NCI-H82 (cell line): ENCODE measurements at places on chromosomes 5 and 9.

GRCh38 chr9:86795823-86796553, 151.3 kb downstream of the GAS1 start:
- no peak for DNase-seq

- peak; percentile 96 for DNase-seq
Observed at GRCh38 chr9:78397454-78397853, 100.5 kb downstream of the PSAT1 start.

DNA sequence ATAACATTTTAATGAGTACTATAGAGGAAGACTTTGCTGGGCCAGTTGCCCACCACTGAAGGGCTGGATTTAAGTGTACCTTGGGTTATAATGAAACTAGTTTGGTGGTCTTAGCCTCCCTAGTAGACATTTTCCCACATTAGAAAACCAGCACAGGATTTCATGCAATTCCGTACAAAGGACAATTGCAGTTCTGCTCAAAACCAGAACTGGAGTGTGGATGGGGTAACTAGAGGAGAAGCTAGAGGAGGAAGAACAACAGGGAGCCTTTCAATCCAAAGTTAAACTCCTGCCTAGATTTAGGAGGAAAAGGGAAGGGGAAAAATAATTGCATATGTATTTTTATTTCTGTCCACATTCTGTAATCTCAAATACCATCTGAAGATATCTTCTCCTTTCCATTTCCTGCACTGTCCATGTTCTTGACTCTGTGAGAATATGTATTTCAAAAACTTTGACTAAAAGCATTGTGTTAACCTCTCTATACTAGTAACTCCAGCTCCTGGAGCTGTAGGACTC, 97.5 kb upstream of the SSBP2 start:
- no peak for DNase-seq

- no peak for DNase-seq
Observed at GRCh38 chr5:14776602-14777001, 95.0 kb downstream of the ANKH start.

DNA sequence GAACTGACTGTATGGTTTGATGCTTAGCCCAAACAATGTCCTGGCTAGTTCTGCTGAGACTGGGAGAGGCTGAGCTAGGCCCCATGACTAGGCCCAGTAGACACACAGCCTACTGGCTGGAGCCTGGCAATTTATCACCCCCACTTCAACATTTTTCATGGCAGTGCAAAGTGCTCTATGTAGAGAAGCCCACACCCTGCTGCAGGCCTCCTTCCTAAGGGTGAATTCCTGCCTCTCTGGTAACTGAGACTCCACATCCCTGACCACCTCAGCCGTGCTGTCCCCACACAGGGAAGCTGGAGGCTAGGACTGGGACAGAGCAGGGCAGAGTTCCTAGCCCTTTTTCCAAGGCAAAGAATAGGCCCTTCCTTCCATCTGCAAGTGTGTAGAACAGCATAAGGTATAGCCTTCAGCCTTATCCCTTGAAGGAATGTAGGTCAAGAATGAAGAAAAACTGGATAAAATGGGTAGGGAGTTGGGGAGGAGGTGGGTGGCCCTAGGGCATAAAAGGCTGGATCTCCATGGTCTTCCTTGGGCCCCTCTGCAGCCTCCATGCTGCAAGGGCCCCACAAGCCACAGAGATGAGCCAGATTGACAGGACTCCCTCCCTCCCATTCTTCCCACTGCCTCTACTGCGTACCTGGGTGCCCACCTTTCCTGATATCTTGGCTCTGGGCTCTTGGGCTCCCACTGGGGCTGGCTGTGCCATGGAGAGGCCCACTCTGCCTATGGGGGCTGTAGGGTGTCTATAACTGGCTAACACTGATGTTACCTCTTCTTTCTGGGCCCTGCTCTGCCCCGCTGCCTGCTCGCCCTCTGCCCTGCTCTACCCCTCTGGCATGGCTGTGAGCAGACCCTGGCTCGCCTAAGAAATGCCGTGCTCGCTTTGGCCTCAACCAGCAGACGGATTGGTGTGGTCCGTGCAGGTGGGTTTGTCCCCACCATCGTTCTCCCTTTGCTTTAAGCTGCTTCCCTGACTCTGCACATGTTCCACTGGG, 29.8 kb downstream of the TCF7 start:
- no peak for DNase-seq

- DNase-seq, result no peak
Observed at GRCh38 chr9:125694478-125694877, 12.5 kb downstream of the MAPKAP1 start.

DNA sequence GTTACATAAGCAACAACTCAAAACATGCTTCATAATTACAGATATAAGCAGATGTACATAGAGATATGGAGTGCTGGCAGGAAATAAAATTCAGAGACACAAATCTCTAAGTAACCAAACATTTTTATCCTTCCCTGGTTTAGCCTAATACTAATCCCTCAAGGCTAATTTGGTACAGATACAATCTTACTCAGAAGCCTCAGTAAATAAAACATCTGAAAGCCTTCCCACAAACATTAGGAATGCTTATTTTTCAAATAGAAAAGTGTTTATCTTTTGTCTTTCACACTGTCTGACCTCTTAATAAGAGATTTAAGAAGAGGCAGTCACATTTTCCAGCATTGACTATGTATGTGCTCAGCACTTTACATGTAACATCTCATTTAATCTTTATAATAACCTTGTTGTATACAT, 399.4 kb downstream of the ARRDC3 start:
- DNase-seq, result no peak

- DNase-seq, result peak; percentile 54
Observed at GRCh38 chr9:13428766-13429165, 149.3 kb upstream of the MPDZ start.

- DNase-seq, result no peak
Observed at GRCh38 chr5:120258123-120258522, 206.0 kb upstream of the PRR16 start.

DNA sequence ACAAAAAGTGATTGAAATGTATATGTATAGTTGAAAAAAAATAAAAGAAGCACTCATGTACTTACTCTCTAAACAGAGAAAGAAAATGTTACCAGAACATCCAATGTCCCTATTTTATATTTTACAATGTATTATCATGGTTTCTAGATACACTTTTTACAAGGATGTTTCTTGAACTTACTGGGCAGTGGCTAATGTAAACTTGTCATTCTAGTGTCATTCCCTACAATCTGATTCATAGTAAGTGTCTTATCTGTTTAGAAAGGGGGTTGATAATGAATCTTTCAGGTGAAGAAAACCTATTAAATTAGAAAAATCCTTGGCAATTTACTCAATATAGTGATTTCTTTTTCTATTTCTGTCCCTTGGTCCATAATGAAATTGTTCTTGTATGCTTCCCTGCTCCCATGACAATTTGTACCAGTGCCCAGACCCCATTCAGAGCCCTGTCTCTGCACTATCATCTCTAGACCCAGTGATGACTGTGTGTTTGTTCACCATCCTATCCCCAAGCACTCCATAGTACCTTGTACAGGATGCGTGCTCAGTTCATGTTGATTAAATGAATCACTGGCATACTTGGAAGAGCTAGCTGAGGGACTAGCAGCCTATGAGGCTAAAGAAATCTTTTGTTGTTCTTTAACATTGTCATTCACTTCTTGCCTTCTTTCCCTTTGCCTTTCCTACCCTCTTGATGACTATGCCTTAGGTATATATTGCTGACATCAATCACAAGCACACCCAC, 101.2 kb downstream of the HMHB1 start:
- DNase-seq, result no peak

GRCh38 chr9:115098226-115098965, 19.6 kb downstream of the TNC start:
- DNase-seq, result no peak

- peak; percentile 64 for DNase-seq
Observed at GRCh38 chr5:153974131-153974812, 64.4 kb downstream of the FAM114A2 start.

DNA sequence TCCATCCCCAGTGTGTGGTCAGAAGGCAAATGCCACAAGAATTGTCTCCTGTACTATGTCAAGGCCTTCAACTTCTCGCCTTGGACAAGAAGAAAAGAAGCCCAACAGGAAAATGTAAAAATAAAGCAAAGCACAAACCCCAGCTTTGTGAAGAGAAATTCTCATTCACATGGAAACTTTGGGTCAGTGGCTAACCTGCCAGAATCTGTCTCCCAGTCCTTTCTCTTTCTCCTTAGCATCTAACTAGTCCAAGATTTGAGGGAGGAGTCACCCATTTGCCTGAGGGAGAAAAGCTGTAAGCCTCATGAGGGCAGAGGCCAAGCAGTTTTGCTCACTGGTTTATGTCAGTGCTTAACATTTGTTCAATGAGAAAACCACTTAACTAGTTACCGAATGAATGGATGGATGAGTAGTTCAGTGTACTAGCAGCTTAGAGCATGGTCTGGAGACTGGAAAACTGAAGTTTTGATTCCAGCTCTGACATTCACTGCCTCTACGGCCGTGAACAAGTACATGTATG, 36.0 kb downstream of the ADAM19 start:
- DNase-seq, result no peak

- DNase-seq, result no peak
Observed at GRCh38 chr5:72840041-72840440, 23.6 kb downstream of the TNPO1 start.

GRCh38 chr9:105419816-105420597, 27.8 kb upstream of the FSD1L start:
- no peak for DNase-seq

- DNase-seq, result no peak
Observed at GRCh38 chr9:124279531-124280175, 21.9 kb downstream of the NEK6 start.

GRCh38 chr5:171650597-171650996, 135.0 kb upstream of the SMIM23 start:
- no peak for DNase-seq

- DNase-seq, result no peak
Observed at GRCh38 chr5:142201471-142201887, 92.9 kb downstream of the NDFIP1 start.

GRCh38 chr9:5511476-5511875, 1.1 kb downstream of the PDCD1LG2 start:
- peak; percentile 66 for DNase-seq

- no peak for DNase-seq
Observed at GRCh38 chr5:16774806-16775205, 158.0 kb upstream of the RETREG1 start.

DNA sequence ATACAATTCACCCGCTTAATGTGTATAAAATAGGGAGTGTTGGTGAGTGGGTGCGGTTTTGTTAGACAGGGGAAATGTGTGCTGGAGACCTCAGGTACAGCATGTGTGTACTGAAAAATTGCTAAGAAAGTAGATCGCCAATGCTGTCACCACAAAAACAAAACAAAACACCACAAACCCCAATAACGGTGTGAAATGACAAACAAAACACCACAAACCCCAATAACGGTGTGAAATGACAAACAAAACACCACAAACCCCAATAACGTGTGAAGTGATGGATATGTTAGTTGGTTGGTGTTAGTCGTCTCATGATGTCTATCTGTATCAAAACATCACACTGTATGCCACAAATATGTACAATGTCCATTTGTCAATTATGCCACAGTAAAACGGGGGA, 14.2 kb upstream of the GFPT2 start:
- DNase-seq, result no peak

DNA sequence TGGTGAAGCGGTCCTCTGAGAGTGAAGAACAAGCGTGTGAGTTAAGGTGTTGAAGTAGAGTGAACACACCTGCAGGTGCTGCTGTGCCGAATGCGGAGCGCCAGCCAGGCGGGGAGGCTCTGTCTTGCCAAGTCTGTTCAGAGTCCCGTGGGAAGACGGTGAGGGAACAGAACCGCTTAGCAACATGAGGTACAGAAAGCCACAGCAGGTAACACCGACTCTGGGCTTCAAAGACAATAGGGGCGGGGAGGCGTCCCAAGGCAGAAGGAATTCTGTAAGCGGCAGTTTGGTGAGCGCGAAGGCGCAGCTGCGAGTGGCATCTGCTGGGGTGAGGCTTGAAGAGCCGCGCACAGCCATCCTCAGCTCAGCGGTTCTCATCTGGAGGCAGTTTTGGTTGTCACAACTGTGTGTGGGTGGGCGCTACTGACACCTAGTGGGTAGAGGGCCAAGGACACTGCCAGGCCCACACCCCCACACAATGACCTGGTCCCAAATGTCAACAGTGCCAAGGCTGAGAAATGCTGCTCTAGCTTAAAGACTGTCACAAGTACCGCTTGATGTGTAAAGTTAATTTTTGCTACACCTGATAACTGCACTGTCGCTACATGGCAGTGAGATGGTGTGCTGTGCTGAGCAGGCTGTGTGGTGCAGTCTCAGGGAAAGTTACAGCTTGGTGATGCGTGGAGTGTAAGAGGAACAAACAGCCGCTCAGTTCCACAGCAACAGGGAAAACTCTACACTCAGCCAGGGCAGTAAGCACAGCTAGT, 67.4 kb upstream of the TBC1D9B start:
- peak; percentile 91 for DNase-seq

DNA sequence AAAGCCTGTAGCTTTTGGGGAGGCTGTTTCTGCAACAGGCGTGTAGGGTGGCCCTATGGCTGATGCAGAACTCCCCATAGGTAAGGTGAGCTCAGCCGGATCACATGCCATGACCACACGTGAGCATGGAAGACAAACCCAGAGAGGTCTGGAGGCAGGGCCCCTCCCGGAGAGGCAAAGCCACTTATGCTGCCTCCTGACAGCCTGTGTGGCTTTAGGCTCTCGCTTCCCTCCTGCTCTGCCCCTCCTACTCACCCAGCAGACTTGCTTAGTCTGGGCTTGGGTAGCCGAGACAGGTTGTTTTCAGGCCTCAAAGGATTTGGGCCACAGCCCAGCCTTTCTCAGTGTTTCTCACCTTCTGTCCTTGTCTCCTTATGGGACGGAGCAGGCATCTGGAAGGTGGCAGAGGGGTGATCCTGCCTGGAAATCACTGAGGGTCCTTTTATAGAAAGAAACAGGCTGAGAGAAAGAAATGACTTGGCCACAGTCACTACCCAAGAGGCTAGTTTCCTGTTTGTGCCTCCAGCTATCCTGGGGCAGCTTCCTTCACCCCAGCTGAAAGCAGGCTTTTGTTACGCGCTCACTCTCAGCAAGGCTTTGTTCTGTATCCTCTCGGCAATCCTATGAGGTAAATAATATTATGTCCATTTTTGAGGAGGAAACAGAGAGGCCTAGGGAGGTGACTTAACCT, 89.9 kb downstream of the DAB2IP start:
- peak; percentile 74 for DNase-seq

DNA sequence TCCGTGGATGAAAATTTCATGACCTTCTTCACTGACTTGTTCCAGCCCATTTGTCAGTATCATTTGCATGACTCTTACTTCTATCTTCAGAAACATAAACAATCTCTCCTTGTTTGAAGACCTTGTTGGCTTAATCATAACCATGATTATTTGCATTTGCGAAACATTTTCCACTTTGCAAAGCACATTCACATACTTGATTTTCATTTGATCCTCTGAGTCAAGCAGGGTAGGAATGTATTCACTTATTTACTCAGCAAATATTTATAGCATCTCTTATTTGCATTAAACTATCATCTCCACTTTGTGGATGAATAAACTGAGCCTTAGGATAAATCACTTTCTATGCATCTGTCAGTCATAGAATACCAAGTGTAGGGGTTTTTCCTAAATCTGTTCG, 343.0 kb upstream of the SGCD start:
- no peak for DNase-seq

- no peak for DNase-seq
Observed at GRCh38 chr5:168176251-168176650, 115.2 kb upstream of the WWC1 start.

- DNase-seq, result no peak
Observed at GRCh38 chr9:112233769-112234168, 58.7 kb upstream of the SUSD1 start.

- no peak for DNase-seq
Observed at GRCh38 chr5:69148981-69149675, 17.8 kb upstream of the CCNB1 start.

GRCh38 chr9:91905991-91906469, 44.0 kb downstream of the ROR2 start:
- no peak for DNase-seq

- DNase-seq, result no peak
Observed at GRCh38 chr5:53291528-53291927, 182.0 kb upstream of the MOCS2 start.
